ENCODE measurements at places on chromosomes 12 and 14.

DNA sequence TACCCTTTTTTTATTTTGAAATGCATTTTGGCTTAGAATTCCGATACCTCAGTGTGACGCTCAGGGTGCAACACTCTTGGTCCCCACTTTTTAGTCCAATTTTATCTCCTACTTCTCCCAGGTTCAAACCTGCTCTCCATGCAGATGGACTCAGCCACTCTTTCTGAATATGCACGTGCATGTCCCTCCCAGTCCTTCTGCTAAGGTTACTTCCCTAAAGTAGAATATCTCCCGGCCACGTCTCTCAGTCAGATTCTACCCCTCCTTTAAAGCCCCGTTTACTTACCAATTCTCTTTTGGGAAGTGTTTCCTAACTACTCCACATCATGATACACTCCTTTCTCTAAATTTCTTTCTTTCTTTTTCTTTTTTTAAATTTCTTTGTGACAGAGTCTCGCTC is 15.5 kb upstream of the PARP11 start:
- no peak for DNase-seq

DNA sequence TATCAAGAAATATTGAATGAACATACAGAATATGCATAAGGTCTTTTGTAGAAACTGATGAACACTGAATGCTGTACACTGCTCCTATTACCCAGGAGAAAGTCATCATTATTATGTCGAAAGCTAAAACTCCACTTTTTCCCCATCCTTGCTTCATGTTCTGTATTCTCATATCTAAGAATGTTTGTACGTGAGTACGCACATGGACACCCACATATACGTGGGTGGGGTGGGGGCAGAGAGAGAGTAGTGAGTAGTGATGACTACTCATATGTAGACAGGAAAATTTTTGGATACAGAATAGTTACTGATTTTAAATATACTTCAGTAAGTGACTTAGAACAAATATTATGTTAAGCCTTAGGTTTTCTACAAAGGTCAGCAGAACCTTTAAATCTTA is 75.1 kb downstream of the FERMT2 start:
- DNase-seq: no peak

DNA sequence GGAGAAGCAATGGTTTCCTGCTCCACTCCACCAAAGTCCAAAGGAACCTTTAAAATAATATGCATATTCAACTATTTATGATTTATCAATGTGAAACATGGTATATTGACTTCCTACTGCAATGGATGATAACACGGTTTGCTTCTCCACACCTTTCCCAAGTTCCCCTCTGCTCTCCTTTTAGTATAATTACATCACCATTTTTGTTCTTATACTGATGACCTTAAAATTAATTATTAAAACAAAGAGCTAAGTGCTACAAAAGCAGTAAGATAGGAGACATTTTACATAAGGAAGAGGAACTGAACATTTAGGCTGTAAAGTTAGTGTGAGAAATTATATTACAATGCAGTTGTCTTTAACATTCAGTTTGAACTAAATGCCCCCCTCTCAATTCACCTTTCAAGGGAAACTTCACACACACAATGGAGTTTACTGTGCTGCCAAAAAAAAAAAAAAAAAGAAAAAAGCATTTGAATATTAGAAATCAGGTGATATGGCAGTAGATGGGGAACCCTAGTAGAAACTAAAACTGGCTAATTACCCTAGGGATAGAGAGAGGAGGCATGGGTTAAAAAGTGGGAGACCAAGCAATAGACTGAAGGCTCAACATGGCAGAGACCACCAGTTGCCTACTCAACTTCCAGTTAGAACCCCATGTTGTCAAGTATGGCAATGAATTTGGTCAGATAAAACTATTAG is 37.1 kb upstream of the STK38L start:
- DNase-seq: no peak

GRCh38 chr12:22173177-22173576 is 127.2 kb downstream of the CMAS start:
- DNase-seq: no peak

DNA sequence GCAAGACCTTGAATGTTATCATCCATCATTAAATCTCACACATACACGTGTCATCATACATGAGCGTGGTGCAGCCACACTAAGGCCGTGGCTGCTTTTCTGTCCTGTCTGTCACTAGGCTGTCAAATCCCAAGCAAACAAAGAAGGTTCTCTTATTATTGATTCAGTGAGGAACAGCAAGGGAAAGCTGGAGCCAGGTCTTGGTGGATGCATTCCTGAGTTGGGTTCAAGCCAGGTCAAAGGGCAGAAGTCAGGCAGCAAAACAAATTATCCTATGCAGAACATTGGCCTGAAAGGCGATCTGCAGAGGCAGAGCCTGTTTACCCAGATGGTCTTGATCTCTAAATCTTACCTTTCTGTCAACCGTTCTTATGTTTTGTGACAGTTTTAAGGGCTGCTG is 252.3 kb downstream of the NEDD1 start:
- no peak for DNase-seq

DNA sequence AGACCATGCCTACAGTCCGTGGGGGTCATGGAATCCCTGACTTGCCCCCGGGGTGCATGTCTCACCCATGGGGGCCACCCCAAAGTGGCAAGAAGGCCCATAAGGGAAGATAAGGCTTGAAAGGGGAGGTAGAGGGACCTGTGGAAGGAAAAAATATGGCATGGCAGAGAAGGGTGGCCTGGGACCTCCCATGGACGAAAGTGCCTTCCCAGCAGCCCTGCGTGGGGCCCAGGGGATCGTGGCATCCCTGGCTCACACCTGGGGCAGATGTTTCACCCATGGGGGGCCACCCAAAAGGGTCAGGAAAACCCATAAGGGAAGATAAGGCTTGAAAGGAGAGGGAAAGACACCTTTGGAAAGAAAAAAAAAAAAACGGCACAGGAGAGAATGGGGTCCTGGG is 264.6 kb downstream of the ALG10 start:
- no peak for DNase-seq

GRCh38 chr14:101950516-101951215 is 13.7 kb upstream of the DYNC1H1 start:
- no peak for DNase-seq

- no peak for DNase-seq
Measured at GRCh38 chr12:120370343-120371243, 1.6 kb upstream of the MSI1 start.

- DNase-seq: no peak
Measured at GRCh38 chr12:31343139-31343538, 17.2 kb upstream of the SINHCAF start.

DNA sequence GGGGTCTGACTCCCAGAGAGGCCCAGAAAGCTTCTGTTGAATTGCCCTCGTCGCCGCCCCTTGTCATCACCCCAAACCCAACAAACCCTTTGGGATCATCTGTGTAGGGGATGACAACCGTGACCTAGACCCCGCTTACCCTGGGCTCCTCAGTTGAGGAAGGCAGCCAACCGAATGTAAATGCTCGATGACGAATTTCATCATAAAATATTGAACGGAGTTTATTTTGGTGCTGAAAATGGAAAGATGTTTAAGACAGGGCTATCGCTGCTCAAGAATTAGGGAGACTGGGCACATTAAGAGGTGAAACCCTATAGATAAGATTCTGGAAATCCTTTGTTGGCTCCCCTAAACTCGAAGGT is 512 bp downstream of the ACTR10 start:
- DNase-seq: no peak

DNA sequence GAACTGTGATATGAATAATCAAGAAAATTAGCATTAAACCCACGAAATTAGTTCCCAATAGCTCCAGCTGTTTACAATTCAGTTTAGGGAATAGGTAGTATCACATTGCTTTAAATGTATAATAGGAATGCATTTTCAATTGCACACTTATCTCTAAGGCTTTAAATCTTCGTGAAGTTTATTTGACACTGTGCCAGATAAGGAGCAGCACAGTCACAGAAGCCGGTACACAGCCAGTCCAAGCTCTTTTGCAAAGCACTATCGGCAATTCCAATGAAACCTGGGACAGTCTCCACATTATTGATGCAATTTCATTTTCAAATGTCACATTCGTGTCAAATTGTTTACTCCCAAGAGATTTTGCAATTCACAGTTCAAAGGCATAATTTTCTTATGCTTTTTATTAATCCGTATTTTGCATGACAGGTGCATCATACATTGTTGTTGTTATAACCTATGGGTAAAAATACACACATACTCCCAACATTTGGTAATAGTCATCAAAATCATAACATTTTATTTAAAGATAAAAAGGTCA is 602.8 kb downstream of the RPS29 start:
- no peak for DNase-seq

DNA sequence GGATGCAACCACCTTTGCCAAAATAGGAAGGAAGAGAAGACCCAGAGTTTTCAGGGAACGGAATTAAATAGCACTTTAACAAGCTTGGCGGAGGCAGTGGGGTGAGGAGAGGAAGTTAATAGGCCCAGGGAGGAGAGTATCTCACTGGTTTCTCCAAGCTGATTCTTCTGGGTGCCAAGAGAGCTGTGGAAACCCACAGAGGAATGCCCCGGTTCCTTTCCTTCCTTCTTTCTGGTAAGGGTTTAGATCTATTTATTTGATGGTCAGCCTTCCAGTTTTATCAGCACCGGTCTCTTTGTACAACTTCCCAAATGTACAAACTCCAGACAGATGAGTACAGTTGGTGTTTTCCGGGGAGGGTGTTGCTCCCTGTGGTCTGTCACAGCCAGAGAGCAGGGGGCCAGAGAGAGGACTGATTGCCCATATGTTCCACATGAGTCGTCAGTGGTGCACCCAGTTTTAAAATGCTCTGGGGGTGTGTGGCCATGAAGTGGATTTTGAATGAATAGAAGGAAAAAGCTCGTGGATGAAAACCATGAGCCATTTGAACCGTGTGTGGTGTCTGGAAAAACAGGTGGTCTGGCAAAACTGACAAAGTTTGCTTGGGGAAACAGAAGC is 26.6 kb downstream of the PRKCH start:
- no peak for DNase-seq

- DNase-seq: no peak
Measured at GRCh38 chr14:96481731-96482314, 20.4 kb upstream of the PAPOLA start.

DNA sequence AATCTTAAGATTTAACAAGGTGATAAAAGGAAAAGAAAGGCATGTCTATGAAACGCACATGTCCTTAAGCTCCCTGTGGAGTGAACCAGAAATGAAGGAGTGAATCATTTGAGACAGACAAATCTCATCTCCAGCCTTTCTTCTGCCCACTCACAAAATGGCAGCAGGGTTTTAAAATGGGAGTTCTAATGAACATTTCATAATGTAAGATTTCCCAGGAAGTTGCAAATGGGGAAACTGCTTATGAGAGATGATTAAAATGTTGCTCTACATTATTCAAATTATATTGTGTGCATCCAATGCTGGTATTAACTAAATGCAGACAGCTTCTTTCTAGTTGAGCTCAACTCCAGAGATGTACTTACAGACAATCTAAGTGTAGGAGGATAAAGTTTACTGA is 76.7 kb downstream of the BCAT1 start:
- DNase-seq: no peak

DNA sequence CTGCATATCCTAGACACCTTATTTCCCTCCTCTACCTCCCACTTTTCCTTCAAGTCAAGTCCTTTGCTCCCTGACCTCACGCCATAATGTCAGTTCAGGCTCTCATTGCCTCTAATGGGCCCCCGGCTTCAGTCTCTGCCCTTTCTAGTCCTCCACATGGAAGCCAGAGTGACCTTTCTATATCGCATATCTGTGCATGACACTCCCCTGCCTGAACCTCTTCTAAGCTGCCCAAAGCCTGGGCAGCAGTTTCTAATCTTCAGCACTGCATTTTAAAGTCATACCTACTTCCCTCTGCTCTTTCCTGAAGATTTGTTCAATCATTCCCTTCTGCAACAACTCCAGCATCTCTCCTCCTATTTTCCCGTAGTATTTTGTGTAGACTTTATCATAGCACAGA is 45.5 kb downstream of the ESR2 start:
- DNase-seq: no peak
